ENCODE measurements at places on chromosomes 7 and 10.

DNA sequence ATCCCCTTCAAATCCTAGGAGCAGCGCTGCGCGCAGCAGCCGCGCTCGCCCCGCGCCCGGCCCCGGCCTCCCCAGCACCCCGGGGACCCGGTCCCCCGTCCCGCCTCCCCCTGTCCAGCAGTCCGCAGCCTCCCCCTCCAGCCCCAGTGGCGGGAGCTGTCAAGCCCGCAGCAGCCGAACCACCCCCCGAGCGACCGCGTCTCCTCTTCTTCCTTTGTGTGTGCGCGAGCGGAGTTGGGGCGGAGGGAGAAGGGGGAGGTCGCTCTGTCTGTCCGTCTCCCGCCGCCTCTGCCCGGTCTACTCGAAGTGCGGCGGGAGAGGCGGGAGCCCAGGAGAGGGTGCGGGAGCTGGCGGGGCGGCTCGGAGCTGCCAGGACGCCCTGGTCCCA lies 375 bp upstream of the CHN2 start:
- no peak for DNase-seq

DNA sequence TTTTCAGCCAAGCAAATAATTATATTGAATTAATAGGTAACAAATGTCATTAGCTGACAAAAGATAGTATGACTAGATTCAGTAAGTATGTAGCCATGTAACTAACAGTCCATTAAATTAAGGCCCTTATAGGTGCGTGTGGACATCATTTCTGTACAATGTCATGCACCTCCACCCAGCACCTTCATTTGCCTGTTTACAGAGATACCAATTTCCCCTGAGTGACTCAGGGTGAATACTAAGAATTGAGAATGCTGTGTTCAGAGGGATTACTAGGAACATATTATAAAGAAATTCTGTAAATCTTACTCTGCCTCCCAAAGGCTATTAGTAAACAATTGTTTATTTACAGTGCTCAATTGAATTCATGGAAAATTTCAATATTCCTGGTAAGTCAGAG lies 48.1 kb upstream of the ZNF273 start:
- DNase-seq, result no peak

- DNase-seq, result no peak
Observed at GRCh38 chr7:121101621-121102020, 113.1 kb downstream of the CPED1 start.

DNA sequence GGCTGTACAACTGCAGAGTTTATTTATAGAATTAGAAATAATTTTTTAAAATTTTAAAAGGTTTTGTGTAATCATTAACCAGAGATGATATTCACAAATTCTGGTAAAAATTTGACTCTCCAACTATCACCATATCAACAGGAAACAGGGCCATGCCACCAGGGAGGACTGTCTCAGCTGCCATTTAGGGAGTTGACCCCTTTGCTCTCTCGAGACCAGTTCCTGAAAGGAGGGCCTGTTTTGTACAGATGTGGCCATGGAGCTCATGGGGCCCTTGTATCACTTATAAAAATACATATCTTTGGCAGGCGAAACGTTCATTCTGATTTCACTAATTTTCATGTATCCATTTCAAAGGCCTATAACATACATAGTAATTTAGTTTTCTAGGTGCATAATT lies 20.3 kb downstream of the H2AZ2 start:
- DNase-seq, result no peak

GRCh38 chr10:33247221-33247922 lies 87.1 kb downstream of the NRP1 start:
- DNase-seq, result no peak

GRCh38 chr7:154777908-154778307 lies 225.0 kb downstream of the PAXIP1 start:
- DNase-seq, result no peak

DNA sequence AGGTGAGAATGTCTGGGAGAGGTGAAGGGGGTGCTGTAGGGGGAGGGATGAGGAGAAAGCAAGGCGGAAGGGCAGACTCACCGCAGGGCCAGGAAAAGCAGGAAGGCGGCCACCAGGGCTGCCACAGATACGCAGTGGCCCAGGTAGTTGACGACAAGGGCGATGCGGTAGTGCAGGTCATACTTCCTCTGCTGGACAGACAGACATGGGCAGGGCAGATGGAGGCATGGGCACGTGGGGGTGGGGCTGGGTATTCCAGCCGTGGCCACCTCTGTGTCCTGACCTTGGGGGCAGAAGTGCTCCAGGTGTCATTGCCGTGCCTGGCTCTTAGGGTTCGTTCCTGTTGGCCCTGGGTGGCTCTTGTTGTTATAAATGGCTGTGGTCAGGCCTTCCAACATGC lies 16.8 kb downstream of the CRHR2 start:
- DNase-seq, result no peak

DNA sequence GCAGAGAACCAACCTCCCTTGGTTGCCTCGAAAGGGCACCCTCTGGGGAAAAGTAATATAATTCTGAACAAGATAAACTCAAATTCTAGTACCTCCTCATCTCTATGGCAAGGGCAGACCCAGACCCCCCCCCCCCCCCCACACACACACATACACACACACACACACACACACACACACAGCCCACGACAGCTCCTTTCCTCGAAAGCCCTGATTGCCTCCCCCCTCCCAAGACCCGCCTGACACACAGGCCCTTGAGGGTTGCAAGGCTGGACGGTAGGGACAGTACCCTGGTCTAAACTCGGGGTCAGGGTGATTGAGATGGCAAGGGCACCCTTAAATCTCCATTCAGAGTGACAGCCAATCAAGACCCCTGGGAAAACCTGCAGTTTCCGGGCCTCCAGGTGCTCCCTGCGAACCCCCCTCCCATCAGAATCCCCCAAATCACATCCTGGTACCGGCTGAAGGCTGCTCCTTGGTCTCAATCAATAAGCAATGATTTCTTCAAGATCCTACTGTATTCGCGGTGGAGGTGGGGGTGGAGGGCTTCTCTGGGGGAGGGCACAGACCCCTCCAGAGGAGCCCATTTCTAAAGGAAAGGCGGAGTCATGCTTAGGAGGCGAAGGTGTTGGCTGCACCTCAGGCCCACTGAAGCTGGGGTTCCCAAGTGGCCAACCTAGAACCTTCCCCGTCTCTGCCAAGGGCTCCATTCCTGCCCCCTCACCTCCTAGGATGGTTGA lies 100.7 kb downstream of the HIP1 start:
- no peak for DNase-seq

DNA sequence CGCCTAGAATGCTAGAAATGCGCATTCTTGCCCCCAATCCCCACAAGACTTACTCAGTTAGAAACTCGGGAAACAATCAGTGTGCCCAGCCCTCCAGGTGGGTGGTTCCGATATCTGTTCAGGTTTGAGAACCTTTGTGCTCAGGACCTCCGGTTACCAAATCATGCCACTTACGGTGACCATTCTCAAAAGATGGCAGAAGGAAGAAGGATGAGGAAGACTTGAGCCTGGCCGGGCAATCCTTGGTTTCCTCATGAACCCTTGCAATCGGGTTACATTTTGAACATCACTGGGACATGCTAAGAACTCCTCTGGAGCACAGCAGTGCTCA lies 52.1 kb downstream of the RBM17 start:
- DNase-seq, result no peak

GRCh38 chr10:3110782-3111620 lies 43.7 kb downstream of the PFKP start:
- DNase-seq, result no peak

DNA sequence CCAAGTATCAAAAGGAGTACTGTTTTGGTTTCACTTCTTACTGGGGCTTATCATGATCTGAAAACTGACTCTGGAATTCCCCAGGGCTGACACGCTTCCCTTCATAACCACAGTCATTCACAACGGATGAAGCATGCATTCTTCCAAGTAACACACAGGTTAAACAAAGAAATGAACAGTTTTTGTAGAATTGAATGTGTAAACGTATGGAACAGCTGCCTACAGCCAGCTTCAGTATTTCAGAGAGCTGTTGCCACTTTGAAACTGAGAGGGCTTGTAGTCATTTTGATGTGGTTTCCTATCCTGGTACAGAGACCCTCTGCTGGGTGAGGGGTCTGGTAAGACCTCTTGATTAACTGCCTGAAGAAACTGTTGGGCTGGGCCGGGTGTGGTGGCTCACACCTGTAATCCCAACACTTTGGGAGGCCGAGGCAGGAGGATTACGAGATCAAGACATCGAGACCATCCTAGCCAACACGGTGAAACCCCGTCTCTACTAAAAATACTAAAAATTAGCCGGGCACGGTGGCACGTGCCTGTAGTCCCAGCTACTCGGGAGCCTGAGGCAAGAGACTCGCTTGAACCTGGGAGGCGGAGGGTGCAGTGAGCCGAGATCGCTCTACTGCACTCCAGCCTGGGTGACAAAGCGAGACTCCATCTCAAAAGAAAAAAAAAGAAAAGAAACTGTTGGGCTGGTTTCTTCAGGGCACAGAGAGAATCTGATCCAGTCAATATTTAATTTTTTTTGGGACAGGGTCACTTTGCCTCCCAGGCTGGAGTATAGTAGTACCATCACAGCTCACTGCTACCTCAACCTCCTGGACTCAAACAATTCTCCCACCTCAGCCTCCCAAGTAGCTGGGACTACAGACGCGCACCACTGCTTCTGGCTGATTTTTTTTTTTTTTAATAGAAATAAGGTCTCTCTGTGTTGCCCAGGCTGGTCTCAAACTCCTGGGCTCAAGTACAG lies 4.7 kb downstream of the NFE2L3 start:
- no peak for DNase-seq

DNA sequence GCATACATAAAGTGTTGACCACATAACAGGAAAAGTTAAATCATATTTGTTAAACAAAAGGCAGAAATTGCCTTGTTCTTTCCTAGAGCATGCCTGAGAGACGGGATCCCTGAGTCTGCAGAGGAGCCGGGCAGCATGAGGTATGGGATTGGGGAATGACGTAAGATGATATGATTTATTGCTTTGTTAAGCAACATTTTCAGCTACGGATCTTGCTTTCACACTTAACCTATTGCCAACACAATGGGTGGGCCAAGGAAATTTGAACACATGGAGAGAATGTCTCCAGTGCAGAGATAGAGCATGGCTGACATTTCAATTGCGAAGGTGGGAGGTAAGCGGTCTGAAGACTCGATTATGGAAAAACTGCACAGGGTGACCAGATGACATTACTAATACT lies 76.7 kb downstream of the EMX2 start:
- no peak for DNase-seq

DNA sequence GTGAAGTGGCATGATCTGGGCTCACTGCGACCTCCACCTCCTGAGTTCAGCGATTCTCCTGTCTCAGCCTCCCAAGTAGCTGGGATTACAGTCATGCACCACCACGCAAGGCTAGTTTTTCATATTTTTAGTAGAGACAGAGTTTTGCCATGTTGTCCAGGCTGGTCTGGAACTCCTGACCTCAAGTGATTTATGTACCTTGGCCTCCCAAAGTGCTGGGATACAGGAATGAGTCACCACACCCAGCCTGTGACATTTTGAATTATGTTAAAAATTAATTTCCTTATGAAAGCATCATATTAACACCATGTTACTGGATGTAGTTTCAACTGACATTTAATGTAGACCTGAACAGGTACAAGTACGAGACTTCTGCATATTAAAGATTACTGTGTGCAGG lies 24.3 kb downstream of the ABCB4 start:
- DNase-seq, result no peak

GRCh38 chr10:68600041-68600778 lies 40.1 kb downstream of the TET1 start:
- no peak for DNase-seq

GRCh38 chr7:55224111-55224510 lies 141.0 kb upstream of the LANCL2 start:
- no peak for DNase-seq

DNA sequence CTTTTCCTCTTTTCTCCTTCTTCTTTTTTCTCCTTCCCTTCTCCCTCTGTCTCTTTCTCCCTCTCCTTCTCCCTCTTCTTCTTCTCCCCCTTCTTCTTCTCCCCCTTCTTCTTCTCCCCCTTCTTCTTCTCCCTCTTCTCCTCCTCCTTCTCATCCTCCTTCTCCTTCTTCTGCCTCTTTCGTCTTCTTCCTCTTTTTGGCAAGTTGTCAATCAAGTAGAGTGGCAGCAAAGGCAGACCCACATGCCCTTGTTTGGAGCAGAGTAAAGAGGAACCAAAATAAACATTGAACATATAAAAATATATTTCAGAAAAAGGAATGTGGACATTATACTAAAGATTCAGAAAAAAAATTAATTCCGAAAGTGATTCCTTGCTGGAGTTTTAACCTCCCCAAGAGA lies 59.6 kb upstream of the ZNF33B start:
- DNase-seq, result no peak

All from NK-92 treated with Interleukin-12 subunit alpha and Interleukin-12 subunit beta, amount 100 ng/mL, for 24 hours (cell line).